AG04449 (cell line): ENCODE measurements at places on chromosomes 2 and 18.

- no peak for DNase-seq
Measured at GRCh38 chr18:41532344-41533086, 422.5 kb upstream of the PIK3C3 start.

DNA sequence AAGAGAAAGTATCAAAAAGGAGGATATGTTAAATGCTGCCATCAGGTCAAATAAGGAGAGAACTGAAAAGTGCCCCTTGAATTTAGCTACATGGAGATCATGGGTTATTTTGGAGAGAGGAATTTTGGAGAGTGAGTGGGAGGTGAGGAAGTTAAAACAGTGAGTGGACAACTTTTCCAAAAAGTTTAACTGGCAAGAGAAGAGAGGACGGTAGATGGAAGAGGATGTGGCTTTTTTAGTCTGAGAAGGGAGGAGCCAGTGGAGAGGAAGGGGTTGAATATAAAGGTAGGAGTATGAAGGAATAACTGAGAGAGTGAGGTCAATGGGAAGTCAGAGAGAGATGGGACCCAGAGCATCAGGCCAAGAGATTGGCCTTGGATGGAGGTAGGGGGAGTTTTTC lies 62.5 kb upstream of the NFE2L2 start:
- no peak for DNase-seq

- DNase-seq, result no peak
Measured at GRCh38 chr2:61816480-61817355, 37.1 kb downstream of the FAM161A start.

- no peak for DNase-seq
Measured at GRCh38 chr2:8546612-8547283, 135.1 kb upstream of the ID2 start.

- DNase-seq, result no peak
Measured at GRCh38 chr2:109715313-109715805, 78.7 kb upstream of the RGPD5 start.

- DNase-seq, result no peak
Measured at GRCh38 chr2:97995026-97995733, 568 bp downstream of the TMEM131 start.

- DNase-seq, result no peak
Measured at GRCh38 chr2:45643543-45644542, 7.6 kb upstream of the PRKCE start.

DNA sequence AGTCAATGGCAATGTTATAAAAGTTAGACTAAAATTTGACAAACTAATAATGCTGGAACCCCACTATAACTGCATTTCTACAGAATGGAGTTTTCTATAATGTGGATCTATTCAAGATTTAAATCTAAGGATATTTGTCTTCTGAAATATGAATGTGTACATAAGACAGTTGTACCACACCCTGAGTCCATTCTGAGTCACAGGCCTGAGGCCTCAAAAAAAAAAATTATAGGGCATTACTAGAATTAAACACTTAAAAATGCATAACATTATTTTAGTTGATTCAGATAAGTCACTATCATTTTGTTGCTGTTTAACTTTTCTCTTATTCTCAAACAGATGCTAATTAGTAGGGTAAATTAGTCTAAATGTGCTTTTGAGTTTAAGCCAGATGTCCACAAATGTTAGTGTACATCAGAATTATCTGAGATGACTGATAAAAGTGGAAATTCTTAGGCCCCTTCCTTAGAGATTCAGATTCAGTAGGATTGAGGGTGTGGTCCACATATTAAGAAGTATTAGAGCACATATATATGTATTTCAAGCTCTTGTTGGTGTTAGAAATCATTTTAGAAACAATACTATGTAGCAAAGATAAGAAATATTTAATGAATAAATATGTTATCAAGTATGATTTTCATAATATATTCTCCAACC lies 42.4 kb upstream of the COL5A2 start:
- DNase-seq, result no peak

DNA sequence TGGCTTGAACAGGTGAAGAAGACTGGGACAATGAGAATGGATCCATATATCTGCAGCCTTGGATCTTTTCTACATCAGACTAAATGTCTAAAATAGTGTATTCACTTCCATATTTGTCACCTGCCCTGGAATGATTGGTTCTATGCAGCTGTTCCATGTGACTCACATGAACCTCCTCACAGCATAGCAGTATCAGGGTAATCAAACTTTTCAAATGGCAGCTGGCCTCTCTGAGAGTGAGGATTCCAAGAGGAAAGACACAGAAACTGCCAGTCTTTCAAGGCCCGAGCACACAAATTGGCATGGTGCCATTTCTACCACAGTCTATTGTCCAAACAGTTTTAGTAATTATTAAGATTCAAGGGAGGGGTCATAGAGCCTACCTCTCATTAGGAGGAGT lies 859.3 kb downstream of the BCL11A start:
- DNase-seq, result no peak

DNA sequence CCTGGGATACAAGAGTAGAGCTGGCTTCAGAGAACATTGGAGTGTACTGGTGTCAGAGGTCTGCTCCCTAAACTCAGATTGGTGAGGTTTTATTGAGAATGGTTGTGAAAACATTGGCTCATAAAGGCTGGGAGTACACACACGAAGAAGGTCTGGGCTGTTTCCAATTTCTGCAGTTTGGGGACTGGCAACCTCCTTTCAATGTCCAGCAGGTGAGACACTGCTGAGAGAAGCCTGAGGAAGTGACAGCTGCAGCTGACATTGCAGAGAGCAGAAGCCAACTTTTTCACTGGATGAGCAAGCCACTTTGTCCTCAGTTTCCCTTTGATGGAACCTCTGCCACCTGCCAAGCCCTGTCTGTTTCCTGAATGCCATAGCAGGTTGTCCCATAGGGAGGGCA lies 346.6 kb upstream of the SPRED2 start:
- DNase-seq, result no peak

- DNase-seq, result no peak
Measured at GRCh38 chr18:24914685-24915084, 437.3 kb downstream of the ZNF521 start.

GRCh38 chr2:72205504-72205881 lies 57.8 kb upstream of the CYP26B1 start:
- no peak for DNase-seq

DNA sequence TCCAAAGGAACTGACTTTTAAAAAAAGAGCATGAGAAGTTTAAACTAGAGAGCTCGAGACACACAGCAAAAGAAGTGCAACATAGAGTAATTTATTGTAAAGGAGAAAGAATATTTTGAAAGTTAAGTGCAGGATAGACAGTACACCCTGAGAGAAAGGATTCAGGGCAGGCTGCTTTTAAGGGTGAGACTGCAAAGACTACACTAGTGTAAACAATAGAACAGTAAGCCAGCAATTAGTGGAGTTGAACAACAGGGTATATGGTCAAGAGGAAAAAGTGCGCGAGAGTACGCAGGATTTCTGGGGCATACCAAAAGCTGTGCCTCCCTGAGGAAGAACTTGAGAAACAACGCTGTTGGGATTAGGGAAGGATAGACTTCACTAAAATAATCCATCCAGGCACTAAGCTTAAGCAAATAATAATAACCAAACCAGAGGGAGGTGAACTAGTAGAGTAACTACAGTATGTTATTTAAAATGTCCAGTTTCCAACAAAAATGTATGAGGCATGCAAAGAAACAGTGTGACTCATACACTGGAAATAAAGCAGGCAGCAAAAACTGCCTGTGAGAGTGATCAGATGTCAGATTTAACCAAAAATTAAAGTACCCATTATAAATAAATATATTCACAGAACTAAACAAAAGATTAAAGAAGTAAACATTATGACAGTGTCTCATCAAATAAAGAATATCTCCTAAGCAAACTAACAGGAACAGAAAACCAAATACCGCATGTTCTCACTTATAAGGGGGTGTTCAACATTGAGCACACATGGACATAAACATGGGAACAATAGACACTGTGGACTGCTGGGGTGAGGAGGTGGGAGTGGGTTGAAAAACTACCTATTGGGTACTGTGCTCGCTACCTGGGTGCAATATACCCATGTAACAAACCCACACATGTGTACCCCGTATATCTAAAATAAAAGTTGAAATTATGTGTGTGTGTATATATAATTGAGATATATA lies 40.5 kb upstream of the EMILIN2 start:
- peak; percentile 19 for DNase-seq

DNA sequence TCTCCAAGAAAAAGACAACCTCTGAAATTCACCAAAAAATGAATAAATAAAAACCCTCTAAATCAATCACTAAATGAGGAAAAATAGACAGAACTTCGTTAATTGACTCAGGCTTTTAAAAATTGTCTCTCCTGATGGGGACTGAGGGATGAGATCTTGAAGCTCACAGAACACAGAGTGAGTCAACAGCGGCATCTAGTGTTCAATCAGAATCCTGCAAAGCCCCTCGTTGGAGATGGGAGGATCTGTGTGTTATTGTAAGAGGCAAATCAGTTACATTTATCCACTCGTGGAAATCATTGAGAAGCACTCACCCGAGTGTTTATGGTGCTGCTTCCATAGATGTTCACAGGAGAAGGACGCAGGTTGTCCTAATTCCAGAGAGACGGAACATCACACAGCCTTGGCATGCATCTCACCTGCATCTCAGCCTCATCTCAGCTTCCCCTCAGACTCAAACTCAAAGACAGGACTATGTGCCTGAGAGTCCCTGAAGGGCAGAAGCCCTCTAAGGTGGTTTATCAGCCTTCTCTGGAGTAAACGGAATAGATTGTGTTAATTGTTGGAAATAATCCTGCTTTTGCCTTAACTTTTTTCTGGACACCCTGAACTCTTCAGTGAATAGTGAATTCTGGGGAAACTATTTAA lies 82.0 kb downstream of the MREG start:
- no peak for DNase-seq

- DNase-seq, result no peak
Measured at GRCh38 chr2:40420478-40420877, 31.4 kb downstream of the SLC8A1 start.

- DNase-seq, result no peak
Measured at GRCh38 chr18:54532222-54532621, 58.8 kb upstream of the DYNAP start.

- DNase-seq, result no peak
Measured at GRCh38 chr2:85428343-85428881, 9.9 kb downstream of the SH2D6 start.

DNA sequence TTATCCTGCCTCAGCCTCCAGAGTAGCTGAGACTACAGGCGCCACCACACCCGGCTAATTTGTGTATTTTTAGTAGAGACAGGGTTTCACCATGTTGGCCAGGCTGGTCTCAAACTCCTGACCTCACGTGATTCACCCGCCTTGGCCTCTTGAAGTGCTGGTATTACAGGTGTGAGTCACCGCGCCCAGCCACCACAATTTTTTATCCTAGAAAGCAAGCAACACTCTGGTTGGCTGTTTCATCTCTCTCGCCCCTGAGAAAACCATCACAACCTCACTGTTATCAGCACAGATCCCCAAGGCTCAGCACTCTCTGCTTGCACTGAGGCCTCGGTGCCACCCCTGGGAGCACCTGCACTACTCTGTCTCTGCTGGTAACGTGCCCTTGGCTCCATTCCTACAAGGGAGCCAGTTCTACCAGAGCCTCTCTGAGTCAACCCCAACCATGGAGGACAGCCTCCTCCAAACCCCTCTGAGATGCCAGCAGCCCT lies 134.8 kb upstream of the AGAP1 start:
- DNase-seq, result no peak

GRCh38 chr18:63099848-63100629 lies 219.5 kb downstream of the BCL2 start:
- DNase-seq, result no peak

- DNase-seq, result no peak
Measured at GRCh38 chr2:28280619-28281018, 112.0 kb upstream of the FOSL2 start.

DNA sequence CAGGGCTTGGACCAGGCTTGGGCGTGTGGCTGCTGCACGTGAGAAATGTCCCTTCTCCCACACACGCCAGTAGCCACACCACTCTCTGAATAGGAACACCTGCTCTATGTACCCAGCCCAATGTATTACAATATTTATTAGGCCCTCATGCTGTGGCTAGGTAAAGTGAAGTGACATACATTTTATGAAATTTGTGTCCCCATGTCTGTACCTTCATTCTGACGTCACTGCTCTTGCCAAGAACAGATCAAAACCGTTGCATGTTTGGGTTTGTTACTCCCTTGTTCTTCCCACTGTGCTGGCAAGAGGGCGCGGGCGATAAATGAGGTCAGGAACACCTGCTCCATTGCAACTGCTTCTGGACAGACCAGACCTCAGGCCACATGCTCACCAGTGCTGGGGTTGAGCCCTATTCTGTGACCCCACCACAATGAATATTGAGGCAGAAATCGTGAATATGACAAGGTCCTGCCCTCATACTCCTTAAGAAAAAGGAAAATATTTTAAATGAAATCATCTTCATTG lies 436.4 kb upstream of the SALL3 start:
- DNase-seq, result no peak

GRCh38 chr2:15492773-15493325 lies 68.3 kb downstream of the NBAS start:
- no peak for DNase-seq

- no peak for DNase-seq
Measured at GRCh38 chr2:131123192-131123591, 18.1 kb downstream of the PLEKHB2 start.

GRCh38 chr2:227480528-227480927 lies 8.6 kb downstream of the AGFG1 start:
- DNase-seq, result no peak

GRCh38 chr2:159086826-159087225 lies 118.4 kb downstream of the TANC1 start:
- DNase-seq, result no peak

- DNase-seq, result peak; percentile 67
Measured at GRCh38 chr2:9380702-9381628, 42.4 kb downstream of the ITGB1BP1 start.

- no peak for DNase-seq
Measured at GRCh38 chr2:20583425-20583881, 67.4 kb downstream of the HS1BP3 start.

- no peak for DNase-seq
Measured at GRCh38 chr2:216637472-216637871, 4.3 kb downstream of the IGFBP2 start.

DNA sequence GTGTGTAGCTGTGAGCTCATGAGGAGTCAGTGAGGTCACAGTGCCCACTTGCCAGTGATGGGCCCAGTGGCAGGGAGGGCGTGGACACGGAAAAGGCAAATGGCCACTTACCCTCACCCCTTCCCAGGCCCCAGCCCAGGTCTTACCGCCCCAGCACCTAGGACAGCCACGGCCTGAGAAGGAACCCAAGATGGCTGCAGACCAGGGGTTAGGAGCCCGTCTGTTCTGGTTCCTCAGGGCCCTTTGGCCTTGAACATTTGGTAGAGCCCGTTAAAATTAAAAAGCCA lies 74.1 kb downstream of the EMX1 start:
- DNase-seq, result no peak

GRCh38 chr2:61993422-61994024 lies 88.0 kb downstream of the COMMD1 start:
- DNase-seq, result peak; percentile 2

DNA sequence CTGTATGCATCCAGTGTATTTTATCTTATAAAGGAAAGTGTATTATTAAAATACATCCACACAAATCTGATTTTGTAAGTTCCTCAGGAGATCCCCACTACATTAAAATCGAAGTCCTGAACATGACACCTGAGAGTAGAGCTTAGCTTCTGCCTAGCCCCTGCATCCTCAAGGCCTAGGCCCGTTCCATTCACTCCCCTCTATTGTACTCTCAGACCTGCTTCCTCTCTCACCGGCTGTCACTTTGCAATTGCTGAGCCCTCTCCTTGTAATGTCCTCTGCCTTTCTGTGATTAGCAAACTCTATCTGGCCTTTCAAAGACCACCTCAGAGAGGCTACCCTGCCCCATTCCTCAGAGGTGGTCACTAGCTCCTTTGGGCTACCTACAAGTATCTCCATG lies 160.8 kb downstream of the FTCDNL1 start:
- DNase-seq, result no peak
